ENCODE measurements at places on chromosomes 6 and 20.

DNA sequence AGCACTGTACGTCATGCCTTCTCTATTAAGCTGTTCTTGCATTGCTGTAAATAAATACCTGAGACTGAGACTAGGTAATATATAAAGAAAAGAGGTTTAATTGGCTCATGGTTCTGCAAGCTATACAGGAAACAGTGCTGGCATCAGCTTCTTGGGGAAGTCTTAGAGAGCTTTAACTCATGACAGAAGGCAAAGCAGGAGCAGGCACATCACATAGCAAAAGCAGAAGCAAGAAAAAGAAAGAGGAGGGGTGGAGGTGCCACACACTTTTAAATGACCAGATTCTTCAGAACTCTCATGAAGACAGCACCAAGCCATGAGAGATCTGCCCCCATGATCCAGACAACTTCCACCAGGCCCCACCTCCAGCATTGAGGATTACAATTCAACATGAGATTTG lies 30.1 kb downstream of the CYB5R4 start:
- DNase-seq: no peak

GRCh38 chr20:29313481-29313880 lies 1944.0 kb upstream of the DEFB115 start:
- no peak for DNase-seq

GRCh38 chr6:9527679-9528286 lies 887.1 kb downstream of the TFAP2A start:
- no peak for DNase-seq

- no peak for DNase-seq
Observed at GRCh38 chr6:122653094-122653493, 42.9 kb downstream of the PKIB start.

GRCh38 chr20:63230800-63231268 lies 4.9 kb upstream of the BIRC7 start:
- DNase-seq: peak; percentile 63

GRCh38 chr6:25103603-25104002 lies 167.8 kb upstream of the RIPOR2 start:
- DNase-seq: no peak

DNA sequence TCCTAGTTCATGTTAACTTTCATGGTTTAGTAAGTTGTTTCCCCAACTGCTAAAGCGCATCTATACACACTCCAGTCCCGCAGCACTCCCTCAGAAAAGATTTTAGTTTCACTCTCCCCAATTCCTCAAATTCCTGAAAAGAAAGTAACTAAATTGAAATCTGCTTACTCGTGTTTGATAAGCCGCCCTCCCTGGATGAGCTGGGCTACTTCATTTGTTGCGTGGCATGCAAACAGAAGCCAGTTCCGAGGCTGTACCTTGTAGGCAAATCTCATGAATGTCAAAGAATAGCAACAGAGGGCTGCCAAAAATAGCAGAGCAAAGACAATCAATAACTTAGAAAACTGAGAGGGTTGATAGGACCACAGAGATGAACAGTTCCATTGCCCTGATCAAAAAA lies 16.9 kb downstream of the MPC1 start:
- no peak for DNase-seq

GRCh38 chr6:17962436-17963031 lies 24.9 kb downstream of the KIF13A start:
- DNase-seq: no peak

GRCh38 chr6:2916158-2916925 lies 13.2 kb upstream of the SERPINB9 start:
- DNase-seq: no peak

DNA sequence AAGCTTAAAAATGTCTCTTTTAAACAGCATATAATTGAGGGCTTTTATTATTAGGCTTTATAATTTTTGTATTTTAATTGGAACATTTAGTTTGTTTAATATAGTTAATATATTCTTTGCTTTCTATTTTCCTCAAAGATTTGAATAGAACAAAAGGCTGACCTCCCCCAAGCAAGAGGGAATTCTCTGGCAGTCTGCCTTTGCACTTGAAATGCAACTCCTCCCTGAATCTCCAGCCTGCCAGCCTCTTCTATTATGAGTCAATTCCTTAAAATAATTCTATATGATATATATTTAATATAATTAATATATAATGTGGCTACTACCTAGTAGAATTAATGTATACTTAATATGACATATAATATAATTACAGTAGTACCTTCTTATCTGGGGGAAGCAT lies 69.2 kb downstream of the PTPRA start:
- DNase-seq: no peak

DNA sequence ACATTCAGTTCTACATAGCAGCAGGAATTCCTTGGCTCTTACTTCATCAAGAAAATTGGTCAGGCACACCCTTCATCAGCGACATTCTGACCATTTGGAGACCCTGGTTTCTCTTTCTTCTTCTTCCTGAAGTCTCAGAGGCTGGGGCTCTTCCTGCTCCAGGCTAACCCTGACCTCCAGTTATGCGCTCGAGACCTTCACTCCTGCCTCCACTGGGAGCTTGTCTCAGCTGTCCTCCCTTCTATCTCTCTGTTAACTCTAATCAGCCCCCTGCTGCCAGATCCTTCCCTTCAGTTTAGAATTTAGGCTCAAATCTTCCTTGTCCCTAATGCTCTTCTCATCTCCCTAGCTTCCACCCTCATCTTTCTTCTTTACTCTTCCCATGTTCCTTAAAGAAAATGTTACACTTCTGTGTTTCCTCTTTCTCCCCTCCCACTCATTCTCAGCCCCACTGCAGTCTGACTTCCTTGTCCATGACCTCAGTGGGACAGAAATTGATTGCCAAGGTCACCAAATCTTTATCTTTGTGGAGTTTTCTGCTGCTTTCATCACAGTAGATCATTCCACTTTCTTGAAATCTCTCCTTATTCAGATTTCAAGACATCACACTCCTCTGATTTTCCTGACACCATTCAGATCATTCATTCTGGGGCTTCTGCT lies 8.4 kb upstream of the HLA-DOA start:
- no peak for DNase-seq

DNA sequence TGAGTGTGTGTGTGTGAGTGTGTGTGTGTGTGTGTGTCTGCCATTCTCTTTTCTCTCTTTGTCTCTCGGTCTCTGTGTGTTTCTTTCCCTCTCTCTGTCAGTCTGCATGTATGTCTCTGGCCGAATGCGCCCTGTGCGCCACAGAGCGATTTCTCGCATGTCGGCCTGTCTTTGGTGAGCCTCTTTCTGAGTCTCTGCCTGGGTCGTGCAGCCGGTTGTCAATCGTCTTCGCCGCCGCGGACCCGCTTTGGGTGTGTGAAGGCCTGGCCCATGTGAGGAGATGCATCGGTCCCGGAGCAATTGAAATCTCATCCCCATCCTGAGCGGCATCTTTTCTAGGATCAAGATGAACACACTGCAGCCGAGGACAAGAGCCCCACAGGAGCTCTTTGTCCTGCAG lies 1567.2 kb upstream of the DEFB115 start:
- DNase-seq: no peak

GRCh38 chr20:52483382-52483781 lies 291.8 kb upstream of the ZFP64 start:
- DNase-seq: no peak

GRCh38 chr6:5712349-5713215 lies 294.1 kb downstream of the NRN1 start:
- no peak for DNase-seq

GRCh38 chr6:8175046-8175777 lies 72.9 kb upstream of the EEF1E1 start:
- DNase-seq: no peak

- no peak for DNase-seq
Observed at GRCh38 chr20:6707321-6707831, 60.1 kb upstream of the BMP2 start.

DNA sequence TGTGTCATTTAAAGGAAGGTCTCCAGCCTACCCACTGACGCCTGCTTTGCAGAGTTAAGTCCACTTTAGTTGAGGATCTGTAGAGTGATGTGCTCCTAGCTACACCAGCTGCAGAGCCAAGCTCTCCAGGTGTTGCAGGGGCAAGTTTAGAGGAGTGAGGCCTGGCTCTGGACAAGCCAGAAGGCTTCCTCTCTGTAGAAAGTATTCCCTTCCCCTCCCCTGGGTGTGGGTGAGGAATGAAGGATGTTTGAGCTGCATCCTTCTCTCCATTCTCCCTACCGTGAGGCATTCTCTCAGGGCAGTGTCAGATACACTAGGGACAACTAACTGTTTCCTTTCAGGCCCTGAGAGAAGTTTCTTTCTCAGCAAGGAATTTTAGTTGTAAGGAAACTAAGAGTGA lies 66.5 kb downstream of the ELOVL5 start:
- no peak for DNase-seq

DNA sequence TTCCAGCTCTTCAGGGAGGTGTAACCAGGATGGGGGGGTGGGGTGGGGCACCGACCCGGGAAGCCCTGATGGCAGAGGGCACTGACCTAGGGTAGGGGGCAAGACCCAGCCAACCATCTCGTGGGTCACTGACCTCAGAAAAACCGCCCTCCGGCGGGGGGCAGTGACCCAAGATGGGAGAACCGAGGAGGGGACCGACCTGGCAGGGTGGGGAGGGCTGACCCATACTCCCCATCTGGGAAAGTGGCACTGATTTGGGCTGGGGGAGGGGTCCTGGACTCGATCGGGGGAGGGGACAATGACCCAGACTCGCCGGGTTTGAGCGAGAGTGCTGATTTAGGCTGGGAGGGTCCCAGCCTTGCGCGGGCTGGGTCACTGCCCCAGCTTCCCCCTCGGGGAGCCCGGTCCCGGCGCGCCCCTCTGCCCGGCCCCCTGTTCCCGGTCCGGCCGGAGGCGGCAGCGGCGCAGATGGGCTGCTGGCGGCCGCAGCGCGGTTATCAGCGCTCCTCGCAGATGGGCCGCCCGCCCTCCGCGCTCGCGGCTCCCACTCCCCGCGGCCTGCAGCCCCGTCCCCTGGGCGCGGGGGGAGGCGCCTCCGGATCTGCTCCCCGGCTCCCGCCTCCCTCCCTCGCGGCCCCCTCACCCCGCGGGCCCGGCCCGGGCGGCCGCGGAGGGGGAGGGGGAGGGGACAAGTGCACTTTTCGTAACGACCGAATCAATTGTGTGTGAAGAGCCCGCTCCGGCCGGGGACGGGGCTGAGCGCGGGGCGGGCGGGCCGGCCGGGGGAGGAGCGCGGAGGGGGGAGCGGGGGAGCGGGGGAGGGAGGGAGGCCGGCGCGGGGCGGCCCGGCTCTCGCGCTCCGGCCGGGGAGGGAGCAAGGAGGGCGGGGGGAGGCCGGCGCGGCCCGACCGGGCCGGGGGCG lies 2.2 kb downstream of the NOL4L start:
- peak; percentile 50 for DNase-seq

- DNase-seq: no peak
Observed at GRCh38 chr6:169520104-169520503, 181.7 kb downstream of the WDR27 start.

DNA sequence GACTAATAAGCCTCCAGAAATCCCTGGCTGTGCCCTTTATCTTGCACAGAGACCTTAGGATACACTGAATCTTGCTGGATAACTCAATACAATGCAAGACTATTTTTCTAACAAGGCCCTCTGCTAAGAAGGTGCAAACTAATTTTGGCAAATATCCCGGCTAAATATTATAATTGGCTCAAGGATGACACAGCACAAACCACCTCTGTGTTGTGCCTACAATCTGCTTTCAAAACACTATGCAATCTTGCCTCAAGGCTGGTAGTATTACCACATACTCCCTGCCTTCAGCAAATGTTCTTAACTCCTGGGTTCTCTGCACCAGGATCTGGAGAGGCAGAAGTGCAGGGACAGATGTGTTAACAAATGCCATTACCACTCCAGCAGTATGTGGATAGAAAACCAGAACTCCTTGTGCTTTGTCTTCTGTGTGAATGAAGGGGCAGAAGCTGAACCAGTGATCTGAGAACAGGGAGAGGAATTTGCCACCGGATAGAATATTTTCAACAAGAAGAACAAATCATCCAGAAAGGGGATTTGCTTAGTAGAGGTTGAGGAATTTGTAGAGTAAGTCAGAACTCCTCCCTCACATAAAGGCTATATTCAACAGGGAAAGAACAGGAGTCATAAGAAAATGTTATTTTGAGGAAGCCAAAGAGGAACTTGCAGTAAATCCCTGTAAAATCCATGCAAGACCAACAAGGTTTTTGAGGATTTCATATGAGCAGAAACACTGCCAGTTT lies 74.1 kb upstream of the SLC4A11 start:
- DNase-seq: no peak

- DNase-seq: no peak
Observed at GRCh38 chr6:142568857-142569597, 267.2 kb downstream of the ADGRG6 start.

DNA sequence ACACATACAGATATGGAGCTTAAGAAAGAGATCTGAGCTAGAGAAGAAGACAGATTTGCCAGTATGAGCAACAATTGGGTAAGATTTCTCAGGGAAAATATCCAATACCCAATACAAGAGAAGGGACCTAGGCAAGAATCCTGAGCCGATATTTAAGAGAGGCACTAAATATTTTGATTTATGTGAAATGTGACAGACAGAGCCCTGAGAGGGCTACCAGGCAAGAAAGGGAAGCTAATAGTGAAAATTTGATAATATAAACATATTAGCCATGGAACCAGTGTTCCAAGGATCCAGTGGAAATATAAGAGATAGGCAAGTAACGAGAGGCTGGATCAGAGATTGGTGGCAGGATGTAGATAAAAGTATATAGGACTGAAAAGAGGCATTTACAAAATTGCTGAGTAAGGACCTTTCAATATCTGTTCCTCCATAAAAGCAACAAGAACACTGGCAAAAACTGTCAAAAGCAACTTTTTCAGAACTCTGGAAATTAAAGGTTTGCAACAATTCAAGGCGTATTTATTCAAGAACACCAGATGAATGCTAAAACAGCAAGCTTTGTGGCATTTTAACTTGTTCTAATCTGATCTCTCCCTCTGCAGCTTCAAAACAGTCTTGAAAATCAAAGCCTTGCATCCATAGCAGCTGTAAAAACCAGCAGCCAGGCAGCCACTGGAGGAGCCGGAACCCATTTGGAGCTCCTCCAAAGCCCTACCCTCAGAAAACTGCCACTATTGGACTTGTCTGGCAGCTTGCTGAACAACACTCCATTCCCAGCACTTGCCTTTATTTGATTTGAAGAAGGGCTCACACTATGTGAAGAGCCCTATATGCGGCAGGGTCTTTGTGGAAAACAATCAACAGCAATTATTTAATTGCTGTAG lies 58.8 kb downstream of the REV3L start:
- peak; percentile 15 for DNase-seq

- DNase-seq: no peak
Observed at GRCh38 chr6:30463651-30464618, 25.4 kb upstream of the HLA-E start.

- DNase-seq: no peak
Observed at GRCh38 chr6:17828149-17828548, 121.4 kb upstream of the NUP153 start.

- DNase-seq: no peak
Observed at GRCh38 chr20:25408170-25408547, 686 bp downstream of the GINS1 start.

DNA sequence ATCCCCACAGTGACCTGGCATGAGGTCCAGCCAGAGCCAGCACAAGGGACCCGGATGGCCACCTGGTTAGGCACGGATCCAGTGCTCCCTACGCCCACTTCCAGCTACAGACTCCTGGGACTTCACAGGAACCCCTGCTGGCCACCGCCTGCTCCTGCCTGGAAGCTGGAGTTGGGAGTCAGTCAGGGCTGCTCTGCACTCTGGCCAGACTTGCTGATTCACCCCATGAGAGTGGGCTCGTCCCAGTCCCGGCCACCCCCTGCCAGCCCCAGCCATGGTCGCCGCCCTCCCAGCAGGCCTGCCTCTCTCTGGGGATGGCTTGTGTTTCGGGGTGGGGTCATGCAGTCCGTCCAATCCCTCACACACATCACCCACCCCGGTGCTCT lies 125.8 kb downstream of the DLL1 start:
- DNase-seq: no peak

Measured in HEK293T (cell line).